ENCODE measurements at places on chromosomes 1 and 21. TPM values are rescaled to one million over a fixed set of nuclear protein-coding genes. Genes with fewer than 3 reads are reported as not detected.

The LRRC39 gene
- total RNA-seq, result 0.53 TPM

The OR6N1 gene
- not detected for total RNA-seq

DNA sequence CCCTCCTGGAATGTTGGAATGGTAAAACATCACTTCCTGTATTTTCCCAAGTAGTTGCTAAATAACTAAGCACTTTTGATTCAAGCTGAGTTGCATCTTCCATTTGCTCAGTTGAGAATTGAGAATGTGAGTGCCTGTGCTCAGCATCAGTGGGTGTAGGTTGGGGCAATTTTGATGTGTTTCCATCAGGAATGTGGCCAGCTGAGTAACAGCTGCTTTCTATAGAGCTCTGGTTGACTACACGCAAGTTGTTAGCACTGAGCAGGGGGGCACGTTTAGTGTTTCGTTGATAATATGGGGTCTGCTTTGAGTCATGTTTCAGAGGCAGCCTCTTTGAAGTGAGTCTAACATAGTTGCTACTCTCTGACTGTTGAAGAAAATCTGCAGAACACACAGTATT lies 41.5 kb downstream of the LRRC53 start:
- DNase-seq, result no peak

GRCh38 chr1:236067854-236068454 lies 3.1 kb upstream of the NID1 start:
- DNase-seq, result no peak

DNA sequence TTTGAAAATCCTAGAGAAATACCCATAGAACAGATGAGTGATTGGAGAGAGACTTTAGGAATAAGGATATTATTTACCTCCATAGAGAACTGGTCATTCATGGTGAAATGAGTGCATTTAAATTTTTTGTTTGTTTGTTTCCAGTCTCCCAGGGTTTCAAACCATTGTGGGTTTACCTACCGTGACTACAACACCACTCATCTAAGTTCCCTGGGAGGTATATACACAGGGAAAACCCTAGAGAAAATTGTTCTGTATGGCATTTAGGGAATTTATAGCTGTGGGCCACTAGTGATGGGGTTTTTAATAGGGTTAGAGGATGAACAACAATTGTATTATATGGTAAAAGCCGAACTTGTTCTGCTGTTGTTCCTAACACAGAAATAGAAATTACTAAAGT lies 109.2 kb downstream of the USP25 start:
- no peak for DNase-seq

DNA sequence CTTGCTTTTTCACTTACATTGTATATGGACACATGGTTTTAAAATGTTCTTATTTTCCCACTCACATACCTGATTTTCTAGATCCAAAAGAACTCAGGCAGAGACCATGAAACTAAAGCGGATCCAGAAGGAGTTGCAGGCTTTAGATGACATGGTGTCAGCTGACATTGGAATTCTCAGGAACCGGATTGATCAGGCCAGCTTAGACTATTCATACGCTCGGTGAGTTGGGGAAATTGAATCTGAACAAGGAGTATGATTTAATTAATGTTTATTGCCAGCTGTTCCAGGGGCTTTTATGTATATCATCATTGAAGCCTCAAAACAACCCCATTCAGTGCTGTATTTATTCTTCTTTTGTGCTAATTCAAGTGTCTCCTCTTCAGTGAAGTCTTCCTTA lies 12.7 kb downstream of the GORAB start:
- DNase-seq, result no peak

The MAD2L2 gene
- total RNA-seq, result 30.0 TPM

GRCh38 chr1:23029337-23029736 lies 10.1 kb downstream of the KDM1A start:
- DNase-seq, result no peak

DNA sequence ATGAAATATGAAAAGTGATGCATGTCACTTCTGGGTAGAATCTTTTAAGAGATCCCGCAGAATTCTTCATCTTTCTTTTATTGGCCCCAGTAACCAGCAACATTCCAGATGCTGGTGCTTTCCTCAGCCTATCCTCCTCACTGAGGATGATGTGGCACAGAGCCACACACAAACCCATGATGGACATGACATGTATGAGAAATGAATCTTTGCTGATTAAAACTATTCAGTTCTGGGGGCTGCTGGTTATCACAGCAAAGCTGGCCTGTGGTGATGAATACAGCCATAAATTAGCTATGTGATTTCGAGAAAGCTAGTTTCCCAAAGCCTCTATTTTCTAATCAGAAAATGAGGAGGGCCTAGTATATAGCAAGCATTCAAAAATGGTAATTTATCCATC lies 8.3 kb upstream of the ERICH3 start:
- DNase-seq, result no peak

GRCh38 chr1:203675596-203676347 lies 49.1 kb downstream of the ATP2B4 start:
- no peak for DNase-seq

DNA sequence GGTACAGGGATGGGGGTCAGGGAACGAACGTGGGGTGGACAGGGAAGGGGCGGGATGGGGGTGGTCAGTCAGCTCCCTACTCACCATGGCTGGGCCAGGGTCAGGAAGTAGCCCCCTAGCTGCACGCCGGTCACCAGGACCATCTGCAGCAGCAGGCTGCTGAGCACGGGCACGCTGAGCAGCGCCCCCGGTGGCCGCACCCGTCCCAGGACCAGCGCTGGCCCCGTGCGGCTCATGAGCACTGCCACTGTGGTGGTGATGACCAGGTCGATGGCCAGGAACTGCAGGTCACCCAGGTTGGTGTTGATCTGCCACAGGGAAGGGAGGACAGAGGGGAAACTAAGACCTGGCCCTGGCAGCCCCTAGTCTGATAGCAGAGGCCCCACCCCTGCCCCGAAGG lies 6.5 kb upstream of the MFAP2 start:
- no peak for DNase-seq

DNA sequence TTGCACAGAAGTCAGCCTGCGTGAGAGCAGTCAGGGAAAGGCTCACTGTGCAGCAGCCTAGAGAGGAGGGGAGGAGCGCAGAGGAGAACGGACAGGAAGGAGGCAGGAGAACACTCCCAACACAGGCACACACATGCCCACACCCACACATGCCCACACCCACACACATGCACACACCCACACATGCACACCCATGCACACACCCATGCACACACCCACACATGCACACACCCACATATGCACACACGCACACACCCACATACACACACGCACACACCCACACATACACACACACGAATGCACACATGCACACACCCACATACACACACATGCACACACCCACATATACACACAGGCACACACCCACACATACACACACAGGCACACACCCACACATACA lies 7.1 kb downstream of the SUMO3 start:
- DNase-seq, result no peak

- DNase-seq, result no peak
These were observed 42.9 kb upstream of the ID3 start for GRCh38 chr1:23601968-23602876.

- no peak for DNase-seq
These were observed 388.4 kb downstream of the DISC1 start for GRCh38 chr1:232014941-232015340.

The KCNK2 gene
- 0.05 TPM for total RNA-seq

- no peak for DNase-seq
These were observed 4.9 kb downstream of the SLAMF8 start for GRCh38 chr1:159831412-159832141.

GRCh38 chr1:162876751-162877150 lies 15.8 kb upstream of the CCDC190 start:
- no peak for DNase-seq

The DHRS3 gene
- 71.4 TPM for total RNA-seq

The MTARC1 gene
- 0.93 TPM for total RNA-seq

DNA sequence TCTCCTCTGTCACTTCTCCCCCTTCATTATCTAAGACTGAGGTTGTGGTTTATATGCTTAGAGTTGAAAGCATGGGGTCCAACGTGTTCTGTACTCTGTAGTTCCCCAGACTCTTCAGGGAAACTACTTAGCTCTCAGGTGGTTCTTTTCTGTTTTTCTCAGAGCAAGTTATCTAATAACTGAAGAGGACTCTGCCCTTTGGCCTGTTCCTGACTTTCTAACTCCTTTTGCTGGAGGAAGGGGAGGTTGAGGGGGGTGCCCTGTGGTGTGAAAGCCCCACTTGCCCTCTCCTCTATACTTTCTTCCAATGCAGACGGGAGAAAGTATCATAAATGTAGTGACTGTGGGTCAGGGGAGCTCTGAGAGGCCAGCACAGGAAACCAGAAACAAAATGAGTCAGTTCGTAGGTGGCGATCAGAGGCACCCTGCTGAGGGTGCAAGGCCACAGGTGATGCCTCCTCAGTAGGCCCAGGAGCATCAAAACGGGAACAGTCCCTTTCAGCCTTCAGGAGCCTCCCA lies 5.0 kb downstream of the SLC25A44 start:
- DNase-seq, result no peak

The PKP1 gene
- 0.15 TPM for total RNA-seq

GRCh38 chr1:63466181-63466580 lies 56.8 kb downstream of the ITGB3BP start:
- DNase-seq, result no peak

The C1QB gene
- total RNA-seq, result not detected

The DMBX1 gene
- total RNA-seq, result not detected

DNA sequence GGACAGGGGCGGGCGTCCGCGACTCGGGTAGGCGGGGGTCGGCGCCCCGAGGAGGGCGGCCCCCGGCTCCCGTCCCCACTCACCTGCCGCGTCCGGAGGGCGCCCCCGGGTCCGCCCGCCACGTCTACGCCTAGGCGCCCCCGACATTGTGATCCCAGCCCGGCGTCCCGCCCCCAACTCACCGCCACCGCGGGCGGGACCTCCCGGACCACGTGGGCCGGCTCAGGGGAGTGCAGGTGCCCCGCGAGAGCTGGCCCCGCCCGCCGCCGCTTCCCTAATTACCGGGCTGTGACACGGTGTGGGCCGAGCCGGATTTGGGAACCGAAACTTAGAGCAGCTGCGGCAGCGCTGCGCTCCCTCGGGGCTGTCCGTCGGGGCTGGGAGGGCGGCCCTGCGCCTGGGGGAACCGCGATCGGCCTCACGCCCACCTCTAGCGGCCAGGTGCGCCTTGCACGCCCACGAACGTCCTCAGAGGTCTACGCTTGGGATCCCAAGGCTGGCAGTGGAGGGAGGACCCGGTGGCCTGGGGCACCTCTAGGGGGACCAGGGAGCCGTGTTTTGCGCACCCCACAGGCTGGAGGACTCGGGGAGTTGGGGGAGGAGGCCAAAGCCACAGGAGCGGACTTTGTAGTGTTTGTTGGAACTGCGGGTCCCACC lies 521 bp upstream of the NADK start:
- DNase-seq, result no peak

DNA sequence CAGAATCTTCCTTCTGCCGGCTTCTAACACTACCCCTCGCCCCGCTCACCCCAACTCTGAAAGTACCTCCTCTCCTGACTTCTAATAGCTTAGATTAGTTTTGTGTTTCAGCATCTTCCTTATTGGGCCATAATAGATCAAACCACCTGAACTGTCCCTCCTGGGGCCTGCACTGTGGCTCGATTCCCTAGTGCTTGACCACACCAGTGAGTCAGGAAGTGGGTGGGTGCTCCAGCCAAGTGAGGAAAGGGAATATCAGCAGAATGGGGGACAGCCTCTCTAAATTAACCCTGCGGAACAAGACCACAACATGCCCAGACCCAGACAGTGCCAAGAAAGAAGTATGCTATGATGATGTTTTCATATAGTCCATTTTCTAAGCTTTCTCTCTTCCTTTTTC lies 8.5 kb downstream of the SERTAD4 start:
- no peak for DNase-seq

The SLC44A5 gene
- total RNA-seq, result 1.7 TPM
